Stimulated activated CD4-positive, alpha-beta T cell treated with anti-CD3 and anti-CD28 coated beads, Interleukin-1b, Interleukin-23, amount 100 ng/mL, for 48 hours (primary cell): ENCODE measurements at places on chromosomes 11 and 22.

DNA sequence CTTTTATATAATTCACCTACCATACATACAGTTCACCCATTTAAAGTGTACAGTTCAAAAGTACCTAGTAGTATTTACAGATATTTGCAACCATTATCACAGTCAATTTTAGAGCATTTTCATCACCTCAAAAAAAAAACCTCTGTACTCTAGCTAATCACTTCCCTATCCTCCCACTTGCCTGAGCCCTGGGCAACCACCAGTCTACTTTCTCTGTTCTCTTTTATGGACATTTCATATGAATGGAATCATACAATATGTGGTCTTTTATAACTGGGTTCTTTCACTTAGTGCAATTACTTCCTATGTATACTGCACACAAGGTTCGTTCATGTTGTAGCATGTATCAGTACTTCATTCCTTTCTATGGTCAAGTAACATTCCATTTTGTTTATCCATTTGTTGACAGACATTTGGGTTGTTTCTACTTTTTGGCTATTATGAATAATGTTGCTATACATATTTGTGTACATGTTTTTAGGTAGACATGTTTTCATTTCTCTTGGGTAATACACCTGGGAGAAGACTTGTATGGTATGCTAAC, 17.8 kb upstream of the NEU3 start:
- no peak for DNase-seq

DNA sequence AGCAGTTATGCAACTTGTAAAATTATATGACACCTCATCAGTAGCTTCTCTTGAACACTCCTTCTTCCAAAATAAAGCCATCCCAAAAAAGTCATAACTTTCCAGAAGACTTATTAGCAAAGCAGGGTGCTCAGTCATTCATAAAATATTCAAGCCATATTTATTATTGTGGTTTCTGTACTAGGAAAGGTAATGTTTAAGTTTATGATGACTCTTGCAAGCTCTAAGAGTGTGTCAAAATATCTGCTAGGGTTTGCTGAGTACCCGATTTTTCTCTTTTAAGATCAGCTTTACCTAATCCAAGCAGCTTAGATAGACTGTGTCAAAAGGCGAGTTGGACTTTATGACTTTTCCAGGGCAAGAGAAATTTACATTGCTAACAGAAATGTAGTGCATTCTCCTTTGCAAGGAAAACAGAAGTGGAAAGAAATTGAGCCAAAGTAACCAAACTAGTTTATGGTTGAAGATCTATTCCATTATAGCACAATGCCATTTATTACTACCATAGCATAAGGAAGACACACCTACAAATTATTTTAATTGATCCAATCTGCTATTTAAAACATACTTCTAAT, 98.0 kb upstream of the SOX6 start:
- DNase-seq: no peak

GRCh38 chr11:13391217-13391616, 71.8 kb downstream of the BTBD10 start:
- DNase-seq: no peak

GRCh38 chr11:109267293-109268095, 154.5 kb upstream of the C11orf87 start:
- DNase-seq: no peak

GRCh38 chr11:83568516-83568915, 282.3 kb upstream of the CCDC90B start:
- DNase-seq: no peak

GRCh38 chr11:106681435-106681834, 336.8 kb downstream of the GUCY1A2 start:
- no peak for DNase-seq

DNA sequence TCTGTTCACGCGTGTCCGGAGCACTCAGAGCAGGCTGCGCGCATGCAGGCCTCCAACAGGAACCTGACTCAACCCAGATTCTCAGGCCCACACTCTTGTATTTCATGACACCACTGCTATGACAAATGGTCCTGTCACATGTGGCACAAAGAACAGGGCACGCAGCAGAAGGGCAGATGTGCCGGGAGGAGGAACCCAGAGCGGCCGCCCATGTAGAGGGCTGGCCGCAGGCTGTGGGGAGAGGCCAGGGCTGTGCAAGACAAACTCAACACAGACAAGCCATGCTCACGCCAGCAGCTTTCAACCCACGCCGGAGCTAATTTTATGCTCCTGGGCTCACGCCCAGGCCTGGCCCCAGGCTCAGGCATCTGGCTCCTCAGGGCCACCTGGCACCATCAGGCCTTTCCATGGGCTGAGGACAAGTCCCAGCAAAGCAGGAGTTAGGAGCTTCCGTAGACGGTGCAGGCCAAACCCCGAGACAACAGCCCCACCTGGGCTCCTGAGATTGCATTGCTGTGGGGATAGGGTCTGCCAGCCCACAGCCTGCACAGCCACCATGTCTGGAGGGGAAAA, 40.0 kb downstream of the DUSP8 start:
- DNase-seq: no peak

- DNase-seq: no peak
Measured at GRCh38 chr11:110467556-110467955, 37.8 kb downstream of the FDX1 start.
